ENCODE measurements at places on chromosomes 7 and 10.
A peak's percentile ranks its signal among the peaks of the same experiment; 100 is the strongest.

DNA sequence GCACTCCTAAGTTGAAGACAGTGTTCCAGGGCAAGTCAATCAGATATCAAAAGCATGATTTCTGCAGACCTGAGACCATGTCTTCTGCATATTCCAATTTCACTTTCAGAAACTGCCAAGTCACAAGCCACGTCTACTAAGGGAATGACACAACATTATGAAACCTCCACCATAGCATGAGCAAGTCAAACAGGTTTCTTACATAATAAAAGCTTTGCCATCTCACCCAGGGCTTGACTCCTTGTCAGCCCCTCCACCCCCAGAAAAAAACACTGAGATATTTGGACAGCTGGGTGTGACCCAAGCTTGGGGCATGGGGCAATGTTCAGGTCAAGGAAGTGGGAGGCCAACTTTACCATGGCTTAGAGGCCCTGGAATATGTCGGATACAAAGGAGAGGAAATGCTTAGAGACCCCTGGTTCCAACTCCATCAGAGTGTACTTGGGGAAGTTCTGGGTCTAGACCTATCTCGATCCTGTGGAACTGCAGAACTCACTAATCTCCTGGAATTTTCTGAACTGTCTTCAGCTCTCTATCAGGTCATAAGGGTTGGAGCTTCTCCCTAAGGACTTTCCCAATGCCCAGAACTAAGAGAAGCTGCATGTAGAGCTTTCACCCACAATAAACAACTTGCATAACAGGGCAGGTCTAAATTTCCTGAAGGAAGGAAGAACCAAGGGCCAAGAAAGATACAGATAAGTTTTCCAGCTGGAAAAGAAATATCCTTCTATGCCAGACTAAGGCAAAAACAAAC lies 80.6 kb upstream of the NAMPT start:
- no peak for DNase-seq

DNA sequence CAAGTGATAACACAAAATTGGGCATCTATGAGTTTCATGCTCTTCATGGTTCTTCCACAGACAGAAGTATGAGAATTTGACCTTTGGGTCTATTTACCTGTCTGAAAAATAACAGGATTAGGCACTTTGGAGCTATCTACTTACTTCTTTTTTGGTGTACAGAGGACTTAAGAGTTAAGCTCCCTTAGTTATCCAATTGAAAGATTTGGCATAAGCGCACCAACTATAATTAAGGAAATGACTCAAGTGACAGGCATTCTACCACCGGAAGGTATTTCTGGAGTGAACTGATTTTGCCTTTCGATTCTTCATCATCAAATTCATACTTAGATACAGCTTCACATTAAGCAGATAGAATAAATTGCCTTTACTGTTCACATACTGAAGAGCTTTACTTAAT lies 43.9 kb downstream of the IFIT5 start:
- DNase-seq, result no peak

GRCh38 chr7:155291045-155291530 lies 6.6 kb upstream of the INSIG1 start:
- peak; percentile 51 for DNase-seq

DNA sequence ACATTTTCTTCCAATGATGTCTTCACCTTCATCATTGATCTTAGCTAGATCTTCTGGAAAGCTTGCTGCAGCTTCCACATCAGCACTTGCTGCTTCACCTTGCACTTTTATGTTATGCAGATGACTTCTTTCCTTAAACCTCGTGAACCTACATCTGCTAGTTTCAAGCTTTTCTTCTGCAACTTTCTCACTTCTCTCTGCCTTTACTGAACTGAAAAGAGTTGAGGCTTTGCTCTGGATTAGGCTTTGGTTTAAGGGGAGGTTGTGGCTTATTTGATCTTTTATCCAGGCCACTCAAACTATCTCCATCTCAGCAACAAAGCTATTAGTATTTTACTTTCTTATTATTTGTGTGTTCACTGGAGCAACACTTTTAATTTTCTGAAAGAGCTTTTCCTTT lies 125.5 kb upstream of the POM121L12 start:
- no peak for DNase-seq

DNA sequence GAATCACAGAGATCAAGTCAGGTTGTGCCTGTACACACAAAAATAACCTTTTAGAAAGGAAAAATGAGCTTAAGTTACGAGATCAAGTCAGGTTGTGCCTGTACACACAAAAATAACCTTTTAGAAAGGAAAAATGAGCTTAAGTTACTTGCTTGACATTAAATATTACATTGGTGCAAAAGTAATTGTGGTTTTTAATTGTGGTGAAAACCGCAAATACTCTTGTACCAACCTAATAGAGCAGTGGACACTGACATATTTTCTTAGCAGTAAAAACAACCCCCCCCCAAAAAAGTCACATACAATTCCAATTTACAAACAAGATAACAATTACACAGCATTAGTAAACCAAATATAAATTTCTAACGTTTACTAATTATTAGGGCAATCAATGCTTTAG lies 595.6 kb downstream of the GRM8 start:
- DNase-seq, result no peak

DNA sequence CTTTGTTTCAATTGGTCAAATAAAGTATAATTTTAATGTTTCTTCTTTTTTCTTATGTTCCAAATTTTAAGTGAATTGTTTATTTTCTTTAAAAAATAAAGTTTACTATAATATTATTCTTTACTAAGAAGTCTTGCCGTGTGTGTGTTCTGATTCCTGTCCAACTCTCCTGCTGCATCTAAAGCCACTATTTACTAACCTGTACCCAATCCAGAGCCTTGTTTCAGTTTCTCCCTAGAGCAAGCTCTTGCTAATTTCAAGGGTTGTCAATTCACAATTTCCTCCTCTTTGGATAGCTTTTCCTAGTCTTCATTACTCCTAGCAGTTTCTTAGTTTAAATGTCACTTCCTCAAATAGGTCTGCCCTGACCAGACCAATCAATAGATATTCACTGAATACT lies 314.9 kb upstream of the SEMA3A start:
- DNase-seq, result no peak

DNA sequence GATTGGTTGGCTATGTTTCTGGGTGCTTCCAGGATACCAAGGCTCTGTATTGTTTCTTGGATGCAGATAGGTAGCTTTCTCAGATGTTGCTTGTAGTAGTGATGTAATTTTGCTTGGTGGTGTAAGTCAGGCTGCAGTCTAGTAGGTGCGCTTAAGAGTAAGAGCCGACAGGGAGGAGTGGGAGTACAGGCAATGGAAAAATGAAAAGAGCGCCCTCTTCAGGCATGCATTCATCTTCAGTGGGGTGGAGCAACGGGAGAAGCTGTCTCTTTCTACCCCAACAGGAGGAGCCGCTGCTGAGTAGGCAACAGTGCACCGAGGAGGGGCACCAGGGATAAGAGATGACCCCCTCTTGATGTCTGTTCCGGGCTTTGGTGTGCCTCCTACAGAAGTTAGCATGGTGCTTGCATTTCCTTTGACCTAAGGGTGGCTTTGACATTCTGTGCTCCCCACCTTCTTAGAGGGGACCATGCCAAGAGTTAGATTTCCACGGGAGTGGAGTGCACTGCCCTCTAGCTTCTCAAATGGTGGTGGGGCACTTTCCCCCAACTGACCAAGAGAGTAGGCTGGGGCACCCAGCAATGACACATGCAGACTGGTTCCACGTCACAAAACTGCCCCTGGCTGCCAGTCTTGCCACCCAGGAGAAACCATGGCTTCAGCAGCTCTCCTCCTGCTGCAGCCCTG lies 56.1 kb downstream of the ZNF783 start:
- no peak for DNase-seq

DNA sequence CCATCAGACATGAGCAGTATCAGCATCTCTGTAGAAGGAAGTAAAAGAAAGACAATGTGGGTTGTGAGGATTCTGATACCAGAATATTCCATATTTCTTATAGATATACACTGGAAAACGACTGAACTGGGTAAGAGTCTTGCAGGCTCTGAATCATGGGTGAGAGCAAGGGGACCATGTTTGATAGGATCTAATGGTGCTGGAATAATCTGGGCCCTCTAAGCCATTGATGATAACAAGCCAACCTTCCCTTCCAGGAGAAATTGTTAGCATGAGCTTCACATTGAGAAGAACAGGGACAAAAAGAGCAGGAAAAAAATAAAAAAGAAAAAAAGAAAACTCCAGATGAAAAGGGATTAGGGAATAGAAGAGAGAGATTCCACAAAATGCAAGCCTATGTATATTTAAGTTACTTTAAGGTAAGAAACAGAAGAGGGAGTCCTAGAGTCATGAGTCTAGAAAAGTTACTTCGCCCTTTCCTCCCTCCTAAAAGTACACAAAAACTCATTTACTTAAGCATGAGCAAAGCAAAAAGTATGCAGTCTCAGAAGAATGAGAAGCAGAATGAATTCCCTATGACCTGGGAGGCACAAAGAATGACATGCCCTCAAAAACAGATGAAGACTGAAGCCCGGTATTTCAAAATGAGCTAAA lies 181.9 kb downstream of the TMEM26 start:
- DNase-seq, result peak; percentile 40

All from GM04504 (cell line).